ENCODE measurements at places on chromosomes 4 and X.

- no peak for DNase-seq
Measured at GRCh38 chr4:139822391-139822790, 156.8 kb downstream of the MGST2 start.

GRCh38 chr4:33067221-33067620, 2347.1 kb downstream of the PCDH7 start:
- DNase-seq = no peak

DNA sequence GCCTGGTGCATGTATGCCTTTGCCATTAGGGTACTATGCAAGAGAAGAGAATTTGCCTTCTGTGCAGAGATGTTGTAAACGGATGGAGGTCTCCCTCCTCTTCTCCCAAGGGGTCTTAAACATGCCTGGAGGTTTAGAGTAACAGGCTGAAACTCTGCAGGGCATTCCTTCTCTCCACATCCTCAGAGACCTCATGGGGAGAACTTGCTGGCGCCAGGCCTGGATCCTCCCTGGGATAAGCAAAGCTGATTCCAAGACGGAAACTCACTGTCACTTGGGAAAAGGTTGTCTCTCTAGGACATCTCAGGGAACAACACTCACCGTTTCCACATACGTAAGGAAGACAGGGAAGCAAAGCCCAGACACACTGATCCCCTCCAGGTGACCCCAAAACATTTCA, 76.9 kb upstream of the GPM6B start:
- no peak for DNase-seq

DNA sequence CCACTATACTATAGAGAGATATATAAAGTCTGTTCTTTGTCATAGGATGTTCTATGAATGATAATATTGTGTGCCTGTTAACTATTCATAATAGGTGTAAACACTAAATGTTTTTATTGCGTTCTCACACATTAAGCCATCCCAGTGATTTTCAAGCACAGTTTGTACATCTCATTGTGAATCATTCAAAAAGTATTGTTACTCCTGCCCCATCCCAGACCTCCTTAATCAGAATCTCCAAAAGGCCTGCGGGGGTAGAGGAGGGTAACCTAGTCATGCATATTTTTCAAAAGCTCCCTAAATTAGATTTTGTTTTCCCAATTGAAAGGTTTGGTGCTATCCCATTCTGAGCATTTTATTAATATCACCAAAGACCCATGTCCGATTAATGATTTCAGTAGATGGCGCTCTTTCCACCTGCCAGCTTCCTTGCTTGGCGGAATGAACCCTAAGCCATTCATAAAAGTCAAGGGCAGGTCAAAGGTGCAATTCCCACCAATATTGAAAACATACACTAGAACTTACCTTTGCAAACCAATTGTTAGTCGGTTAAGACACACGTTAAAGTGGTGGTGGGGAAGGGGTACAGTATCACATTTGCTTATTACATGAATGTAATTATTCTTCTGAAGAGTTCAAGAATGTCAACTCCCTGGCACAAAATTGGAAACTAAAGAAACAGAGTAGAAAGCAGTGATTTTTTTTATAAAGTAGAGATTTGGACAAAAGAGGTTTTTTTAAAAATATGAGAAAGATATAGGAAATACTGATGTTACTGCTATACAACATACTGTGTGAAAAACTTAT, 5.8 kb upstream of the TET2 start:
- no peak for DNase-seq

DNA sequence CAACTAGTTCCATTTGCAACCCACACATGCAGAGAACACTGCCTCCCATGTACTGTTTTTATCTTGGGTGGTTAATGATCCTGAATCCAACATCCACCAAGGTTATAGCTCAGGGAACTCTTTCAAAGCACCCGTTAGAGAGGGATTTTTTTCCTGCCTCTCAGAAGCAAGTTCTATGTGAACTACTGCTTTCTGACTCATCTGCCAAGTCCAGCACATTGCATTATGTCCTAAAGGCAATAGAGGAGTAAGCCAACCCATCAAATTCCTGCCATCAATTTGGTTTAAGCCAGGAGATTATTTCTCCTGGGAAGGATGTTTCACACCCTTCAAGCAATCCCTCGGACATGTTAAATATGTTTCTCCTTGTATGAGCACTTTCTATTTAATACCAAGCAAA, 334.5 kb downstream of the GASK1B start:
- no peak for DNase-seq

GRCh38 chr4:119032921-119033685, 102.5 kb upstream of the MYOZ2 start:
- DNase-seq = no peak

Data from D721Med (cell line).